Astrocyte (in vitro differentiated cells and primary cell): ENCODE measurements at places on chromosomes 6 and 20. TPM values are rescaled to one million over a fixed set of nuclear protein-coding genes. Genes with fewer than 3 reads are reported as not detected.
A peak's percentile ranks its signal among the peaks of the same experiment; 100 is the strongest.

BNIP5 gene
- total RNA-seq = not detected in 2 replicates

TAAR5 gene
- total RNA-seq = not detected in 2 replicates

HAO1 gene
- 0.17 and 0.20 TPM in 2 replicates for total RNA-seq

PNPLA1 gene
- not detected in 2 replicates for total RNA-seq

DNA sequence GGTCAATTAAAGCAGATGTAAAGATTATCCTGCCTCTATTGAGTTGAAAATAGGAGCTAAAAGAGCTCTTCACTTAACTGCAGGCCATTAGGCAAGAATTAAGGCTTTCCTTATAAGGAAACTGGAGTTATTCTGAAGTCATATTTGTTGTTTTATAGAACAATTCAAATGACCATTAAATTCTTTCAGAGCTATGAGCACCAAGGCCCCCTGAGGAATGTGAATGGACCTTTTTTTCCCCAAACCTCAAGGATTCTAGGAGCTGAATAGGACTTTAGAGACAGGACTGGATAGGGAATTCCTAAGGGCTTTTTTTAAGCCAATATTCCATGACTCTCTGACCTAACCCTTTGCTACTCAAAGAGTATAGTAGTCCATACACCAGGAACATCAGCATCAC, 565.7 kb upstream of the BTBD3 start:
- DNase-seq = no peak
- no peaks in the 10 kb centered on the region for H3K27me3 ChIP-seq
- H3K36me3 ChIP-seq = no peaks in the 10 kb centered on the region
- H3K27ac ChIP-seq = no peak overlapping the region
- no peak overlapping the region for H3K4me3 ChIP-seq
- no peaks in the 10 kb centered on the region for H3K4me1 ChIP-seq

- H3K36me3 ChIP-seq = no peaks in the 10 kb centered on the region
- H3K4me1 ChIP-seq = no peaks in the 10 kb centered on the region
- peak; percentile 29 for DNase-seq
These were observed 223.5 kb downstream of the MEI4 start for GRCh38 chr6:77876300-77876699.

DNA sequence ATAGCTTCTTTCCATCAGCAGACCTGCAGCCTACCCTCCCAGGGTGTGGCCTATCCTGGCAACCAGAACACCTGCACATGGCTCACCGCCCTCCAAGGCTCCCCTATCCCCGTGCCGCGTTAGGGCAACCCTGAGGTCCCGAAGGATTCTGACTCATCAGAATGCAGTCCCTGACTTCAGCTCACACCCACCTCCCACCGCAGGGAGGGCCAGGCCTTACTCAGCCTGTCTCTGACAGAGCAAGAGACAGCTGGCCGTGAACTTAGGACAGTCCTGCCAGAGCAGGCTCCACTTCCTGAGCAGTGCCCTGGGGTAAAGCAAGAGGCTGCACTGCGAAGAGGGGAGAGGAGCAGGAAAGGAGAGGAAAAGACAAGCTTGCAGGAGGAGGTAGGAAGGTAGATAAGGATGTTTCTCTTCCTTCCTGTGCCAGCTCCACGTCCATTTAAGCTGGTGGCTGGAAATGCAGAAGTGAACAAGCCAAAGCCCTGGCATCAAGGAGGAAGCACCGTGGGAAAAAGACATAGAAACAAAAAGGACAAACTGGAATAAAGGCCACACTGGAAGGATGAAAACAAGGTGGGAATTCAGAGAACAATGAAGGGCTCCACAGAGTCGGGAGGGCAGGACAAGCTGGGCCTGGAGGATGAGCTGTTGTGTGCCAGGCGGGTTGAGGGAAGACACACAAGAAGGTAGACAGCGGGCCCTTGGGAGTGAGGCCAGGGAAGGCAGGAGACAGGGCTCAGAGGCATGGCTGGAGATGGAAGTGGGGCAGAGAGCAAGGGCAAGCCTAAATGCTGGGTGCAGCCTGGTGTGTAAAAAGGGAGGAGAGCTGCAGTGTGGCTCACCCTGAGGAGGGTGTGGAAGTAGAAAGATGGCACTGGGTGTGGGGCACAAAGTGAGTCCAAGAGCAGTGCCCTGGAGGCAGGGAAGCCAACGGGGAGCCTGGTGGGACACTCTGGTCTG, 102.7 kb downstream of the SLC23A2 start:
- no peaks in the 10 kb centered on the region for H3K27me3 ChIP-seq
- no peak overlapping the region for H3K27ac ChIP-seq
- peaks cover 10% of the 10 kb centered on the region for H3K4me1 ChIP-seq
- peak; percentile 79 for DNase-seq
- no peak overlapping the region for H3K4me3 ChIP-seq
- no peaks in the 10 kb centered on the region for H3K36me3 ChIP-seq

DNA sequence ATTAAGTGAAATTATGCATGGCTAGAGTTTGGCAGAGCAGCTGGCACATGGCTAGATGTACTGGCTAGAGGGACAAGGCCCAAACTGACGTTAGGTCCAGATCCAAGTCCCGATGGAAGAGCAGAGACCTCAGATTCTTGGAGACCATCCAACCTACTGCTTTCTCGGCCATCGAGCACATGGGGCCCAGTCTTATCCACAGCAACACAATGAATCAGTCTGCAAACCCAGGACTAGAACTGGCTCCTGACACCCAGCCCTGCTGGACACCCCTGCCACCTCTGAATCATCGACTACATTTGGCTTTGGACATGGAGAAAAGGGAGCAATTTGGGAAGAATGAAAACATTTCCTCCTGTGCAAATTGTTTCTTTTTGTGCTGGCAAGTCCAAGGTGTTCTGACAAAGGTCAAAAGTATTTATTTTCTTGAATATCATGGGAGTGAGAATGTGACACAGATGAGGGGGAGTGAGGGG, 23.9 kb upstream of the YWHAB start:
- H3K4me1 ChIP-seq = peaks cover 10% of the 10 kb centered on the region
- DNase-seq = peak; percentile 63
- no peak overlapping the region for H3K4me3 ChIP-seq
- no peak overlapping the region for H3K27ac ChIP-seq
- H3K27me3 ChIP-seq = peaks cover 5% of the 10 kb centered on the region

DNA sequence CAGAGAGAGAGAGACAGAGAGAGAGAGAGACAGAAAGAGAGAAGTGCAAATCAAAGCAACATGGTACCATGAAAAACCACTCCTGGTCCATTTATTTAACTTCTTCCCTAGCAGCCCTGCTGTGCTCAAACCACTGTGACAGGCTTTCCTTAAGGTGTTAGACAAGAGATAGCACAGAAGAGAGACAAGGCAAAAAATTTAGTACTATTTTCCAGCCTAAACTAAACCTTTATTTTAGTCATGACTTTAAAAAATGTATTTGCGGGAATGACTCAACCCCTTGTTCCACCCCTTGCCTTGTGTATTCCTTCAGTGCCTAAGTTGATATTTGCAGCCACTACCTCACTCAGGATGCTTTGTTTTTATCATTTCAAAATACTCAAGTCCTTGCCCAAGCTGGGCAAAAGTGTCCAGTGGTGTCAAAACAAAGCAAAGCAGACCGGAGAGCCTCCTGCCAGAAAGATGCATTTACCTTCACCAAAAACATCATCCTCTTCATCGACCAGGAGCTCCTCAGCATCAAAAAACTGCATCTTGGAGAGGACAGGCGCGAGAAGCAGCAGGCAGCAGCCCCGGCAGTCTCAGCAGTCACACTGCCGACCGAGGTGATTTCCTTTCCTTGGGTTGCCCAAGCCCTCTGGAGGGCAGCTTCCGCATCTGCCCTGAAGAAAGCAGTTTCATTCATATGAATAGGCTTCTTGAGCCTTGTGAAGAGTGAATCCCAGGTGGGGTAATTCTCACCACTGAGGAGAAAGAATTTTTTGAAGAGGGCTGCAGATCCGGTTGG, at the start of gene RIPOR2:
Gene RIPOR2 (minus strand): TSS at position 595 of the 787 bp plus-strand sequence. CDS start 62 bp downstream, at position 533.
- peaks cover 13% of the 10 kb centered on the region for H3K4me1 ChIP-seq
- peak; percentile 24 for DNase-seq
- no peak within 1 kb of the TSS for H3K27ac ChIP-seq
- H3K27me3 ChIP-seq = no peaks in the 10 kb centered on the region
- no peak within 1 kb of the TSS for H3K4me3 ChIP-seq

DNA sequence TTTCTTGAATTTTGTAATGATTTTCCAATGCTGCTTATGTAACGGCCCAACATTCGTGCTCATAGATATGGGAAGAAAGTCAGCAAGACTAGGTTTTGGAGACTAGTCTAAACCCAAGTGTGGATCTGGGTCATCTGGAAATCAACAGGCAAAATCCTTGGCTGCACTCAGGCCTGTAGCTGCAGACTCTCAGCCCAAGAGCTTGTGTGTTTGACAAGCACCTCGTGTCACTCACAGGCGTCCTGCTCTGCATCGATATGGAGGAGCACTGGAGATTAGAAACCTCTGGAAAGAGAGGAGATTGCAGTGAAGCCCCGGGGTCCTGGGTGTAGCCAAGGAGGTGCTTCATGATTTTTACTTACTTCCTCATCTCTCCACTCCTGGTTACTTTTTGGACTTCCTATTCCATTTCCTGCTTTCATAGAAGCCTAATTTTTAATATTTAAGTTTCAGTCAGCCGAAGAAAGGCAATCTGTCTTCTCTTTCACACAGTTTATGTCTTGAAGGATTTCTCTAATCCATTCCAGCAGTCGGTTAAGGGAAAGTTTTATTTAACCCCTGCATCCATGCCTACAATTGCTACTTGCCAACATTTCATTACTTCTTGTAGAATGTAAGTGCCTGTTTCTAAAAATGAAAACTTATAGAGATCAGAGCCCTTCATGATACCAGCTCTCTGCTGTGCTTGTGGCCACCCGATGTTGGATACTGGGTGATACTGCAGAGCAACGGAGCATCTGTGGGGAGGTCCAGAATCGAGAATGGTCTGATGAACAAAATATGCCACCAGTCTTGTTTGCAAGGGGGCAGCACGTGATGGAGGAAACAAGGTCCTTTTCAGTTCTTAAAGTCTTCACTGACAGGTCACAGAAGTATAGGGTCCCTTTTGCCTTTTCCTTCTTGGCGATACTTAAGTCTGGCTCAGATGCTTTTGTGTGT, 296.3 kb downstream of the QKI start:
- H3K27ac ChIP-seq = no peak overlapping the region
- no peaks in the 10 kb centered on the region for H3K4me1 ChIP-seq
- H3K27me3 ChIP-seq = no peaks in the 10 kb centered on the region
- no peaks in the 10 kb centered on the region for H3K36me3 ChIP-seq

- H3K27me3 ChIP-seq = no peaks in the 10 kb centered on the region
- H3K27ac ChIP-seq = no peak overlapping the region
- H3K4me3 ChIP-seq = no peak overlapping the region
- no peaks in the 10 kb centered on the region for H3K4me1 ChIP-seq
These were observed 72.0 kb downstream of the TTLL2 start for GRCh38 chr6:167396659-167397490.

DNA sequence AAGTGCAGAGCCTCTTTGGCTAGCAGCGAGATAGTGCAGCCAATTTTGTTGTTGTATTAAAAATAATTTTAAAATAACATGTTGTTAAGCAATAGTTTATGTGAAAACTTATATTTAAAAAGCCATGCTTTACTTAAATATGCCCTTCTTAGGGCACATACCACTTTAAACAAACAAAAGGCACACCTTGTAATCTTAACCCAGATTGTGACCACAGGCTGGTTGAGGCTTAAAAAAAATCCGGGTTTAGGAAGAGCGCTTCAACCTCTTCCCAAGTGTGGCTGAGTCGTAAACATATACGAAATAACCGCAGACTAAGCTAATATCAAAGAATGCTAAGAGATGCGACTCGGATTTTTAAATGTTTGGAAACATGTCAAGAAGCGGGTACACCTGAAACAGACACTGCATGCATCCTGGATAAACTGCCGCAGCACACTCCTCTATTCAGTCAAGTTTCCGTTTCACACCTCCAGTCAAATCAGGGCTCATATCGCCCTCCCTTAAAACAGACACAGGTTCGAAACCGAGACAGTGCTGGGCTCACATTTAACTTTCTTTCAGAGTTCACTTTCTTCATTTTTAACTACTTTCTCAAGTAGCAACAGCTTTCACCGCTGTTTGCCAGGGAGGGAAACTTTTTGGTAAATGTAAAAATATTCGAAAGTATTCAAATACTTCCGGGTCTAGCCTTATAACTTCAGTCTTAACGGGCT, 1.5 kb downstream of the DEK start:
- peak overlapping the region; percentile 95 for H3K27ac ChIP-seq
- no peak for DNase-seq
- H3K36me3 ChIP-seq = peaks cover 2% of the 10 kb centered on the region
- H3K4me1 ChIP-seq = peaks cover 36% of the 10 kb centered on the region
- H3K4me3 ChIP-seq = peak overlapping the region; percentile 91

DNA sequence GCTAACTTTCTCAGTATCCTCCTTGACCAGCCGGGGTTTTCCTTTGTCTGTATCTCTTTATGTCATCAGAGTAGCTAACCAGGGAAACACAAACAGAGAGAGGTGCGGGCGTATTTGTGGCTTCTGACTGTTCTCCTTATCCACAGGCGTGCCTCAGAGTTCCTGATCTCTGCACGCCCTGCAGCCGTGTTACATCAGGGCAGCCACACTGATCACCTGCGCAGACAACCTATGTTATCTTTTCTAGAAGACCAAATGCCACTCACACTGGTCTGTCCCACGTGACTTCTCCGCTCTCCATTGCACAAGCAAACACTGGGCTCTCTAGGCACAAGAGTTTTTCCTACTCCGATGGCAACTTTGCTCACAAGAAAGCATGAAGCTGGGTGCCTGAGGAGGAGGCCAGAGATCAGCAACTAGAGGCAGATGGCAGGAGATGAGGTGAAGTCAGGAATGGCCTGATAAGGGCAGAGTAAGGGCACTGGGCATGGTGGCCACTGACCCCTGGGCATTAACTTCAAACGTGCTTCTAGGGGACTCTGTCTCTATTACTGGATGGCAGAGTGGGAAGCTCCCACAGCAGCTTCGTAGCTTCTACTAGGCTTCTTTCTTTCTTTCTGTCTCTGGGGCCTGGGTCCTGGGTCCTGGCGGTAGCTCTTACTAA, 4.5 kb downstream of the PDE10A start:
- H3K4me1 ChIP-seq = peaks cover 13% of the 10 kb centered on the region
- no peaks in the 10 kb centered on the region for H3K36me3 ChIP-seq
- H3K4me3 ChIP-seq = no peak overlapping the region
- no peak overlapping the region for H3K27ac ChIP-seq
- peaks cover 13% of the 10 kb centered on the region for H3K27me3 ChIP-seq

DNA sequence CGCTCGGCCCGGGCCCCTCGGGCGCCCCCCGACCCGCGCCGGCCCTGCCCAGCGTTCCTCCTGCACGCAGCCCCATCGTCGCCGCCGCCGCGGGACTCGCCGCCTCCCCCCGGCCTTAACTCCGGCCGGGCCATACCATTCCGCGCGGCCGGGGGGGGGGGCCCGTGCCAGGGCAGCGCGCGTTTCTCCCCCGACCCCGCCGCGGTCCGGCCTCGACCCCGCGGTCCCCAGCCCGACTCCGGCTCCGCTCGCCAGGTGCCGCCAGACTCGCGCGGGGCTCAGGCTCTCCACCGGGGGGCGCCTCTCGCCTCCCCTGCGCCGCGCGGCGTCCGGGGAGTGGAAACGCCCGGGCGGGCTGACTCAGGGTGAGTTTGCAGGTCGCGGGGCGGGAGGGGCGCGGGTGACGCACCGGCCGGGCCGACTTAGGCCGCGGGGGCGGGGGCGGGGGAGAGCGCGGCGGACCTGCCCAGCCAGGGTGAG, at the start of gene SRXN1:
Gene SRXN1 (minus strand): TSS at position 91 of the 480 bp plus-strand sequence. CDS start 15 bp downstream, at position 76.
- H3K36me3 ChIP-seq = peaks cover 8% of the 10 kb centered on the region
- H3K4me1 ChIP-seq = peaks cover 15% of the 10 kb centered on the region
- peak within 1 kb of the TSS; percentile 97 for H3K4me3 ChIP-seq
- H3K27ac ChIP-seq = peak within 1 kb of the TSS; percentile 87
- H3K27me3 ChIP-seq = peaks cover 3% of the 10 kb centered on the region

GRCh38 chr6:34695729-34696188, 808 bp downstream of the ILRUN start:
- H3K27me3 ChIP-seq = no peaks in the 10 kb centered on the region
- no peak for DNase-seq
- H3K36me3 ChIP-seq = no peaks in the 10 kb centered on the region
- peak overlapping the region; percentile 77 for H3K27ac ChIP-seq
- peak overlapping the region; percentile 75 for H3K4me3 ChIP-seq

- H3K36me3 ChIP-seq = no peaks in the 10 kb centered on the region
- no peak overlapping the region for H3K27ac ChIP-seq
- H3K4me1 ChIP-seq = peaks cover 10% of the 10 kb centered on the region
- H3K27me3 ChIP-seq = no peaks in the 10 kb centered on the region
These were observed 32.3 kb downstream of the UST start for GRCh38 chr6:148779142-148779562.
